ENCODE measurements at places on chromosomes 5 and 9.

DNA sequence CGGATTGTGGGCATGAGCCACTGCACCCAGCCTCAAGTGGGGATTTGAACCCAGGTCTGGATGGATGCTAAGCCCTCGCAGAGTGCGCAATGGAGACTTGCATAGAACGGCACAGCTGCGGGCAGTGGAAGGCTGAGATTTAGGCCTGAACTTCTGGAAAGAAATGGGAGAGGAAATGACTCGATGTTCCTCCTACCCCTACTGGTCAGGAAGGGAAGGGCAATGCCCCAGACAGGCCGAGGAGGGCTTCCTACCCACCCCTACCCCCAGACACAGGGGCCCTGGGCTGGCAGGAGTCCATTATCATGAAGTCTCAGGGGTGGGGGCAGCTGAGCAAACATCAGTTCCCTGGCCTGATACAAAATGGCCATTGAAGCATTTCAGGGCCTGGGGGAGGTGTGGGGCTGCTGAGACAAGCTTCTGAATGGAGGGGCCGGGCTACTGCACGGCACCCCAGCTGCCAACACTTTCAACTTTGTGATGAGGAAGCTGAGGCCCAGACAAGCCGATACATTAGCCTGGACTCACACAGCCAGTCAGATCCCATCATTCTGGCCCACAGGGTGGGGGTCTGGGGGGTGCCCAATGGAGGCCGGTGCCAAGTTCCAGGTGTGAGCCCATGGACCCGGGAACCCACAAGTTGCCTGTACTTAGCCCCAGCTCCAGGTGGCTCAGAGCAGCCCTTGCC is 13.5 kb upstream of the WDR38 start:
- no peak for DNase-seq

DNA sequence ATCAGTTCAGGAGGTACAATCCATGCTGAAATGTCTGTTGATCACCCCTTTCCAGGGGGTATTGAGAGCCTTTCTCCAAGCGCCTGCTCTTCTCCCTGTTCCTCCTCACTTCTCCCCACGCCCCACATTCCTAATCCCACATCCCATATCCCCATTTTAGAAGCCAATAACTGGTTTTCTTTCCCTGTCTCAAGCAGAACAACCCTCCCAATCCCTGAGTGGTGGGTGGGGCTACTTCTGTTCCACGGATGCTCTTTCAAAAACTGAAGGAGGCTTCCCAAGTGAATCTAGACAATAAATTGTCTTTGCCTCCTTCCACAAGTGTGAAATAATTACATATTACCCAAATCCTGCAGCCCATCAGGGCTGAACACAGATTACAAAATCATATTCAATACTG is 77.0 kb upstream of the SEMA6A start:
- DNase-seq: no peak

GRCh38 chr5:20286512-20286911 is 298.5 kb upstream of the CDH18 start:
- DNase-seq: peak; percentile 16

- DNase-seq: no peak
Measured at GRCh38 chr5:137866541-137867388, 895 bp upstream of the MYOT start.

DNA sequence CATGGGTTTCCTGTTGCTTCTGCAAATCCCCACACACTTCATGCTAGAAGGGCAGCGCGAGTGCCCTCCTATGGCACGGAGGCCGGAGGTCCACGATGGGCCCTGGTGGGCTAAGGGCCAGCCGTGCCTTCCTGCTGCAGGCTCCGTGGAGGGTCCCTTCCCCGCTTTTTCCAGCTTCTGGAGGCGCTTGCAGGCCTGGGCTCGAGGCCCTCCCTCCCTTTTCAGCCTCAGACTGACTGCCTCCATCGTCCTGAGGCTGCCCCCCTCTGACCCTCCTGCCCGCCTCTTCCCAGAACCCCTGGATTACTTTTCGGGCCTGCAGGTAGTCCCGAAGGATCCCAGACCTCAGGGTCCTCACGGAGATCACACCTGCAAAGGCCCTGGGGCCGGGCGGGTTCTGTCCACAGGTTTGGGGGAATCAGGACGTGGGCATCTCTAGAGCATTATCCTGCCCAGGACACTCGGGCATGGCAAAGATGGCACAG is 3.2 kb upstream of the TERT start:
- DNase-seq: no peak

- DNase-seq: peak; percentile 89
Measured at GRCh38 chr5:96702503-96703383, 40.6 kb downstream of the CAST start.

- no peak for DNase-seq
Measured at GRCh38 chr9:128565578-128565977, 13.2 kb downstream of the SPTAN1 start.

- DNase-seq: peak; percentile 42
Measured at GRCh38 chr5:4868140-4868735, 271.9 kb upstream of the ADAMTS16 start.

DNA sequence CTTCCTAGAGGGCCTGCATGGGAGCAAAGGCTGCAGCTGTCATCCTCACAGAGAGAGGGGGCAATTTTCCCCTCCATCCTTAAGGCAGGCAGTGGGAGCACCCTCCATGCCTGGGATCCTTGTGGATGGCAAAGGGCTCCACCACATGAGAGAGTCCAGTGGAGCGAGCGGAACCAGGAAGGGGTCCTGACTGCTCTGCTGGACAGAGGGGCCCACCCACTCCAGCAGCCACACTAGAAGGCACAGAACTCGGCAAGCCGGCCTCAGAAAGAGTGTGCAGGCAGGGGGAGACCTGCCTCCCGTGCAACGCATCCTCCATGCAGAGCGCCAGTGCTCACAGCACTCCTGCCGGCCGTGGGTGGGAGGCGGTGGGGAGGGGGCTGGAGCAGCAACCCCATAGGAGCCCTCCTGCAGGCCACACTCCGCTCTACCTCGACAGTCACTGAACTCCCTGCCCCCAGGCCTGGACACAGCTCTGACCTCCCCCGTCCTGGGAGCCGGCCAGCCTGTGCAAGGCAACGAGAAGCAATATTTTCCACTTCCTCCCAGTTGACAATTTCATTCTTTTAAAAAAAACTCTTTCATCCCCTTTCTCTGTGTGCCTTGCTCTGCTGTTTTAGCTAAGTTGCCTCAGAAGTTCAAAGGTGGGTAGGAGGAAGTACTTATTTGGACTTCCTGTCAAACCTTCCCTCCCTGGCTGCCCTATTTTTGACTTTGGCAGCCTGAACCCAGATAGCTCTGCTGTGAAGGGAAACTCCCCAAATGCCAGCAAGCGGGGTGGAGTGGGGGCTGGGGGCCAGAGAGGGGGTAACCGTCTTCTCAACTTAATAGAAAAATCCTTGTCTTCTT is 5.3 kb upstream of the LCP2 start:
- no peak for DNase-seq

- peak; percentile 67 for DNase-seq
Measured at GRCh38 chr9:84170521-84171141, 169.9 kb downstream of the SLC28A3 start.

GRCh38 chr9:74773886-74774479 is 113.7 kb downstream of the TRPM6 start:
- DNase-seq: peak; percentile 46

- DNase-seq: no peak
Measured at GRCh38 chr9:101366038-101366756, 18.6 kb downstream of the BAAT start.

- peak; percentile 7 for DNase-seq
Measured at GRCh38 chr5:79962575-79963222, 28.4 kb downstream of the MTX3 start.

DNA sequence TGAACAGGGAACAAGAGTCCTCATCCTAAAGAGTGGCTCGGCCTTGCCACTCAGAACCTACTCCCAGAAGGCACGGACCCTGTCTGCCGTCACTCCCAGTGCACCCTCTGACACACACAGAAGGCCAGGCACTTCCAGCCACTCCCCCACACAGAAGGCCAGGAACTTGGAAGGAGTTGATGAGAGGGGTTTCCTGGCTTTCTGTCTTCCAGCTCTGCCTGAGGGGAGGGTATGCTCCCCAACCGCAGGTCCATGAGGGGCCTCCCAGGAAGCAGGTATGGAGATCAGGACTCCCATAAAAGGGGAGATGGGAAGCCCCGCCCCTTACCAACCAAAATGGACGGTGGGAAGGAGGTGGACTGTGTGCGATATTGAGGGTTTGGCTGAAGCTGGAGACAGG is 247.6 kb upstream of the IRX4 start:
- DNase-seq: no peak

DNA sequence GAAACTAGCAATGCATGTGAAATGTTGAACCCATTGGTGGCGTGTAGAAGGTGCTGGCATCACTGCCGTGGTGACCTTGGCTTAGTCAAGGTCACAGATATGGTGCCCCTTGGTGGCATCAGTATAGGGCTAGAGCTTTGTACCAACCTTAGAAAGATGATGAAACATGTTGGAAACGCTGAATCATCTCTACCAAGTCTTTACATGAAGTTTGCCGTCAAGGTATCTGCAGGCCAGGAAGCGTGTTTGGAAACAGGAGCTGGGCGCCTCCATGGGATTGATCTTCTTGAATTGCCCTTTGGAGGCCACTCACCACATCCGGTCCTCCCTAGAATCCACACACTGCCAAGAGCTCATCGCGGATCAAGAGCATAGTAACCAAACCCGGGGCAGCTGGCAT is 16.9 kb upstream of the BOD1 start:
- no peak for DNase-seq

DNA sequence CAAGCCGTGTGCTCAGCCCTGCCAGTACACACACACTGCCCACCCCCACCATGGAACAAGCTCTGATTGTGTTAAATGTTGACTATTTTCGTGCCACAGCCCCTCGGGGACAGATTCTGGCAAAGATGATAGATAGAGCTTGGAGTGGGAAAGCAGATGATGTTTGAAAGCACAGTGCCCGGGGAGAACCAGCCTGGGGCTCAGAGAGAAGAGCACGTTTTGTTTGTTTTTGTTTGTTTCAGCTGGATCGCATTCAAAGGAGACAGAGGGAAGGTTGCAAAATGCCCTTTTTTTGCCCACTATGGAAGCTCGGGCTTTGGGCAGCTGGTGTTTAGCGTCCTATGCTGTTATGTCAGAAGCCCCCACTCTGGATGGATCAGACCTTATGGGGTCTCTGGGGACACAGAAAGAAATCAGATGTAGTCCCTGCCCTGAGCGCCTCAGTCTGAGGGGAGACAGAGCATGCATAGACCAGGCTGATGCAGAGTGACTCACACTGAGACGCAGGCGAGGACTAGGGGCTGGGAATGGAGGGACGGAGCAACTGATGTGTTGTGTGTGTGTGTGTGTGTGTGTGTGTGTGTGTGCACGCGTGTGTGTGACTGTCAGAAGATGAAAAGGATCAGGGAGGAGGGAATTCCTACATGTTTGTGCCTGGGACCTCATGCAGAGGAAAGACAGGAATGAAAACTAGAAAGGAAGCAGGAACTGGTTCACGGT is 229.7 kb downstream of the MELK start:
- DNase-seq: no peak

- no peak for DNase-seq
Measured at GRCh38 chr9:86034863-86035734, 64.3 kb downstream of the GOLM1 start.

DNA sequence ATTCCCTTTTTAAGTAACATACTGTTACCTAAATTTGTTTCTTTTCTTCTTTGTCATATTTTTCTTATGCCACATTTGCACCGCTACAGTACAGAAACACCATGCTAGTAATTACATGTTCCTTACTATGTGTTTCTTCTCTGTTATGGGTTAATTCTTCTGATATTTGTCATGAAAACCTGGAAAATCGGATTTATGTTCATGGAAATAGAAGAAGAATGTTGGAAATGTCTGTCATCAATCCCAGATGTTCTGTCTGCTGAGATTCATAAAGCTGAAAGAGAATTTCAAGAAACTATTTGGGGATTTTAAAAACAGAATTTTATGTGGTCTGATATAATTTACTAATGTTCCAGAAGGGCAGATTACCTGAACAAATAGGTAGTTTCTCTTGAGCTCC is 305.2 kb upstream of the NREP start:
- DNase-seq: no peak

- DNase-seq: no peak
Measured at GRCh38 chr5:178068293-178068692, 45.0 kb upstream of the N4BP3 start.

- DNase-seq: peak; percentile 40
Measured at GRCh38 chr9:15349892-15350761, 43.1 kb upstream of the TTC39B start.

DNA sequence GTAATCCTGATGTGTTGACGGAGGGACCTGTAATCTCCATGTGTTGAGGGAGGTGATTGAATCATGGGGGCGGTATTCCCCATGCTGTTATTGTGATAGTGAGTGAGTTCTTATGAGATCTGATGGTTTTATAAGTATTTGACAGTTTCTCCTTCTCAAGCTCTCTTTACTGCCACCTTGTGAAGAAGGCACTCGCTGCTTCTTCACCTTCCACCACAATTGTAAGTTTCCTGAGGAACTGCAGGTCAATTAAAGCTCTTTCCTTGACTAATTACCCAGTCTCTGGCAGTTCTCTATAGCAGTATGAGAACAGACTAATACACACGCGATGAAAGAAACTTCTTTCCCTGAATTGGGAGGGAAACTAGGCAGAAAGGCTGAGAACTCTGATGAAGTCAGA is 141.1 kb upstream of the RAD23B start:
- DNase-seq: no peak

DNA sequence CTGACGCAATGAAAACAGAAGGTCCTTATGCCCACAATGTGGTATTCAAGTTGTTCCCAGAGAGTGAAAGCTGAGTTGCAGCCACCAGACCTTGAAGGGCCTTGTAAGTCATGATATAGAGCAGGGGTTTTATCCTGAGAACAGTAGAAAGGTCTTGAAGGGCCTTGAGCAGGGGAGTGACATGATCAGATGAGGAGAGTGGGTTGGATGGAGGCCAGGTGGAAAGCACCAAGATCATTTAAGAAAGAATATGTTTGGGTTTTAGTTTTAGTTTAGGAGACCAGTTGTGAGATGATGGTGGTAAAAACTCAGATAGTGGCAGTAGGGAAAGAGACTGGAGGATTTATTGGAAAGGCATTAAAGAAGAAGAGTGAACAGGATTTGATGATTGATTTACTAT is 5.9 kb downstream of the ITGA2 start:
- DNase-seq: no peak

GRCh38 chr9:113614843-113615648 is 151.5 kb downstream of the RGS3 start:
- no peak for DNase-seq

- no peak for DNase-seq
Measured at GRCh38 chr9:101383361-101383760, 1.4 kb downstream of the BAAT start.

GRCh38 chr9:28260330-28260729 is 687.0 kb upstream of the C9orf72 start:
- no peak for DNase-seq

DNA sequence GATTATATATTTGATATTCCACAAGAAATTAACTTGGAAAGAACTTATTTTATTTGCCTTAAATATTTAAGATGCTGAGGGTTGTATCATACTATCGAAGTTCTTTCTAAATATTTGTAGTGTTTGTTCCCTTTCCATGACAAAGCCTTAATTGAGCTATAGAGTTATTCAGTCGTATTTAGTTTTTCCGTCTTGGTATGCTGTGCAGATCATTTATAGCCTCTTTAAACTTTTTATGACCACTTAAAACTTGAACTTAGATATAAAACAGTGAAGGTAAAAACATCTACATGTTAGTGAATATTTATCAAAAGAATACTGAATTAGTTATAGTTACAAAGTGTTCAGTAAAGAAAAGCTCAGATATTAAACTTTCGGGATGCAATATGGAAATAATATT is 74.4 kb downstream of the PARP8 start:
- no peak for DNase-seq

Measured in PC-9 (cell line).